Suppressor macrophage treated with lipopolysaccharide for 4 hours (primary cell): ENCODE measurements at places on chromosomes 3 and 15.

GRCh38 chr3:37074178-37074577, 80.9 kb downstream of the MLH1 start:
- DNase-seq = no peak

DNA sequence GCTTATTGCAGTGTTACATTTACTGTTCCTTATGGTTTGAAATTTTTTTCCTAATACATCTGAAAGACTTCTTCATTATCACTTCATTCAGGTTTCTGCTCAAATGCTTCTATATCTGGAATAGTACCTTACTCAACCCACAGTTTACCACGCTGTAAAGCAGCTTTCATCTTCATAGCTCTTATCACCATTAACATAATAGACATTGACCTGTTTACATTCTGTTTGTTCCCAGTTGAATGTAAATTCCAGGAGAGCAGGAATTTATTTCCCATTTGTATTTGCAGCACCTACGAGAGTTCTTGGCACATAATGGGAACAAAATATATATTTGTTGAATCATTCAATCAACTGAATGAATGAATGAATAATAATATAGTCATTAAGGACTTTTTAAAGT, 844.6 kb upstream of the ROBO1 start:
- DNase-seq = no peak

DNA sequence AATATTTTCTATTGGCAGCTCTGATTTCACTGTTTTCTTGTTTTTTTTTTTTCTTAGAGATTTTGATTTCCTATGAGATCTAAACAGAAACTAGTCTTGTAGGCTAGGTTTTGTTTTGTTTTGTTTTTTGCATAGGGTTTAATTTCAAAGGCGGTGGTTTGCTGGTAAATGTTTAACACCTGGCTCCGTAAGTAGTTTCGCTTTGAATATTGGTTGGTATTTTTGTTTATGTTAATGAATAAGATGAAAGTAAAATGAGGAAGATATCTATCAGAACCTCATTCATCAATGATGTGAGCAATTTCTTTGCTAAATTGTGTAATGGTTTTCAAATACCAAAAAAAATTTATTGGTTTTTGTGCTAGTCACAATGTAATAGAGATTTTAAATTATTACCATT, 39.7 kb upstream of the TM4SF1 start:
- DNase-seq = no peak

DNA sequence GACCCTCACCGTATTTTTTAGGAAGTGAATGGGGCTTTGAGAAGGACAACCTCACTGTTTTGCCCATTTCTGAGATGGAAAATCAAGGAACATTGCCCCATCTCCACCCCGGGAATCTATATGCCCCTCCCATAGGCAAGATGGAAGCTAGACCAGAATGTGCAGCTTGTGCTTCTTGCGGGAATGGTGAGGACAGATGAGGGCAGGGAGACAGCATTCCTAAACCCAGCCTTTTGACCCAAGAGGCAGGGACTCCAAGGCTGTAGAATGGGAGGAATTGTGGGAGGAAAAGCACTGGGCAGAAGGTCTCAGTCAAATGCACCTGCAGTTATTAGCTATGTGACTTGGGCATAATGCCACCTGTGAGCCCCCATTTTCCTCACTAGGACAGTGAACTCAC, 66.9 kb downstream of the SMAD3 start:
- DNase-seq = no peak

- DNase-seq = no peak
Measured at GRCh38 chr3:143132246-143132980, 12.8 kb downstream of the CHST2 start.

- DNase-seq = peak; percentile 49
Measured at GRCh38 chr3:100073714-100074307, 40.5 kb downstream of the FILIP1L start.

- peak; percentile 38 for DNase-seq
Measured at GRCh38 chr15:26891448-26892181, 24.8 kb downstream of the GABRA5 start.

DNA sequence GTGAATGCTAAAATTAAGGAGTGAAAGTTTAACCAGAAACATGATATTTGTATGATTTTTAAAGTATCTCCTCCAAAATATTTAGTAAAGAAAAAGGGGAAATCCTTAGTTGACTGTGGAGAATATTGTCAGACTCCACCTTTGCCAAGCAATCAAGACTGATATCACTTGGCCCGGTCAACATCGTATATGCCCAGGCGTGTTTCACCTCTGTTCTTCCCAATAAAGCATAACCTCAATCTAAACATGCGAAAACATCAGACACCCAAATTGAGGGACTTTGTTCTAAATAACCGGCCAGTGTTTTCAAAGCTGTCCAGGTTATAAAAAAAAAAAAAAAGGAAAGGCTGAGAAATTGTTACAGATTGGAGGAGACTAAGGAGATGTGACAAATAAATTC, 54.2 kb upstream of the PPP4R2 start:
- no peak for DNase-seq

DNA sequence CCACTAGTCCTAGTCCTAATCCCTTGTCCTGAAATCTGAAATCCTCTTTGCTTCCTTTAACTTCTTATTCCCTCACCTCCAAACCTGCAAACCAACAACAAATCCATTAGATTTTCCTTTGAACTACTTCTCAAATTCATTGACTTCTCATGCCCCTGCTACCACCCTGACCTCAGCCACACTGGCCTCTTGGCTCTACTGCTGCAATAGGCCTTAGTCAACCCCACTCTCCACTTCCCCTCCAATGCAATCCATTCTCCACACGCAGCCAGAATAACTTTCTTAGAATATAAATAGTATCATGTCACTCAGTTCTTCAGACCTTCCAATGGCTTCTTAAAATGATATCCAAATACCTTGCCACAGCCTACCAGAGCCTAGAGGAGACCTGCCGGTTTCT, 131.1 kb upstream of the GADL1 start:
- DNase-seq = peak; percentile 10

- no peak for DNase-seq
Measured at GRCh38 chr3:94525043-94525442, 462.2 kb downstream of the NSUN3 start.

- DNase-seq = peak; percentile 56
Measured at GRCh38 chr3:18301781-18302180, 123.4 kb downstream of the SATB1 start.

GRCh38 chr3:188680189-188680588, 491.6 kb upstream of the TPRG1 start:
- DNase-seq = no peak

DNA sequence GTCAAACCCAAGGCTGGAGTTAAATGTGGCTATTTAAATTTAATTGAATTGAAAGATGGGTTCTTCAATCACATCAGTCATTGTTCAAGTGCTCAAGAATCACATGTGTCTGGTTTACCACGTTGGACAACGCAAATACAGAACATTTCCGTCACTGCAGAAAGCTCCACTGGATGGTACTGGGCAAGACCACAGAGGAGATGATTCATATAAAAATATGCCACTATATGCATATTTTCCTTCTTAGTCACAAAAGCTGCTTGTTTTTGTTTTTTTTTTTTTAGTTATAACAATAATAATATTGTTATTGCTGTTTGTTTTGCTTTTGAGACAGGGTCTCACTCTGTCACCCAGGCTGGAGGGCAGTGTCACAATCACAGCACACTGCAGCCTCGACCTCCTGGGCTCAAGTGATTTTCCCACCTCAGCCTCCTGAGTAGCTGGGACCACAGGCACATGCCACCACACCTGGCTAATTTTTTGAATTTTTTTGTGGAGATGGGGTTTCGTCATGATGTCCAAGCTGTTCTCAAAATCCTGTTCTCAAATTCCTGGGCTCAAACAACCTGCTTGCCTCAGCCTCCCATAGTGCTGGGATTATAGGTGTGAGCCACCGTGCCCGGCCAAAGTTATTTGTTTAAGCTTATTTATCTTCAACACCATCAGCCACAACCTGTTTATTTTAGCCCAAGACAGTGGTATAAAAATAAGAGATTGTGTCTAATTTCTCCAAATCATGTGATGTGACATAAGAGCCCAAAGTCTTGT, 19.4 kb downstream of the RTP3 start:
- DNase-seq = peak; percentile 33

GRCh38 chr15:57158997-57159668, 217.2 kb upstream of the CGNL1 start:
- DNase-seq = no peak

DNA sequence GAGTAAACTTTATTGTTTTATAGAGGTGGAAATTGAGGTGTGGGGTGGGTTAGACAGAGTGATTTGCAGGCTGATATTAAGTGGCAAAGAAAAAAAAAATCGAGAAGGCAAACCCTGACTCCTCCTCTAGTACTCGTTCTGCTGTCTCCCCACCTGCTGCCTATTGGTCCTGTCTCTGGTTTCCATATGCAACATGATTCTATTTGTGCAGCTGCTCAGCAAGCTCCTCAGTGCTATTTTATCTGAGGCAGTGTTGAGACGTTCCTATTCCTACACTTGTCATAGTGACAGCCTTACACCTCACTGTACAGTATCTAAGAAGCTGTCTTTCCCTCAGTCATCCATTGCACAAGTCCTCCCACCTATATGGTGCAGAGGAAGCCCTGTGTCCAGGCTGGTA, 45.1 kb downstream of the RSL24D1 start:
- DNase-seq = no peak

DNA sequence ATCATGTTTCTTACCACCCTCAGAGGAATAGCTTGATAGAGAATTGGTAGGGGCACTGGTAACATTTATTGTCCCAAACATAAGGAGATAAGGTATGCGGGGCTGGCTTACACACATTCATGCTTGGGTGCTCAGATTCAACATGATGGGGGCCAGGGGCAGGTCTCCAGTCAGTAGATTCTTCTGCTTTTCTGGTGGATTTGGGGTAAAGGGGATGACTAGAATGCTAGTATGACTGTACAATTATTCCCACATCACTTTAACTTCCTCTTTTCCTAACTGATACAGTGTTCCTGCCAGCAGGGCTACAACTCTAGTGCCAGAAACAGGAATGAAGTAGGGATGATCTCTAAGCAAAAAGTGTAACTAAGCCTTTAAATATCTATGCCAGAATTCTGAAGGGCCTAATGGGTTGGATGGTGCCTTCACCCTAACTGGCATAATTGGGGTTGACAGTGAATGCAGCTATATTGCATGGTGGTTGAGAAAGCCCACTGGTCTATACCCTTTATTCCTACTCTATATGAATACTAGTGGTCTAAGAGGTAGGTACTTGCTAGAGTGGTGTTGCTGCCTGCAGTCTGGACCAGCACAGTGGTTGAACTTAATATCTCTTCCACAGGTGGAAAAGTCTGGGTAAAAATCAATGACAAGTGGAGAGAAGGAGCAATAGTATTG, 117.4 kb downstream of the IL12A start:
- peak; percentile 75 for DNase-seq

GRCh38 chr3:105139881-105140560, 226.7 kb upstream of the ALCAM start:
- DNase-seq = peak; percentile 22

DNA sequence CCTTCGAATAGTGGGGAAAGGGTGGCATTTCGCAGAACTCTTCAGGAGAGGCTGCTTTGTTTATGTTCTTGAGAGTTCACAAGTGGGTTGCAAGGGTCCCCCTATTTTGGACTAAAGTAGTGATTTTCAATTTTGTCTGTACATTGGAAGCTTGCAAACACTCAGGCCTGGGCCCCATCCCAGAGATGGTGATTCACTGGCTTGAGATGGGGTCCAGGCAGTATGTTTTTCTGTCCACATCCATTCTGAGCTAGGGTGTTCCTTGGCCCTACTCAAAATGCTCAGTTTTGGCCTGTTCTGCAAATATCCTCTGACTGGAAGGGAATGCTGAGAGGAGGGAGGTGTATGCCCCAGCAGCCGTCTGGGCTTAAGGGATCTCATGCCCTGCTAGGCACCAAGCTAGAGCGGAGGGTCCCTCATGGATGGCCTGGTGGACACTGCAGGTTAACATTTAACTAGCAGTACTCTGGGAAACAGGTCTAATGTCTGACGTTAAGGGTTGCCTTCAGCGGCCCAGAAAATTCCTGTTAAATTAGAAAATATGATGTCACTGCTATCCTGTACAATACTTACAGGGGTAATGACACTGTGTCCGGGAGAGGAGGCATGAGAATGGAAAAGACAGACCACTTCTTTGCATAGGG, 181.4 kb downstream of the OPA1 start:
- DNase-seq = no peak

- DNase-seq = no peak
Measured at GRCh38 chr3:49025793-49026520, 3.2 kb downstream of the IMPDH2 start.

GRCh38 chr15:36208868-36209582, 370.4 kb upstream of the CDIN1 start:
- no peak for DNase-seq

DNA sequence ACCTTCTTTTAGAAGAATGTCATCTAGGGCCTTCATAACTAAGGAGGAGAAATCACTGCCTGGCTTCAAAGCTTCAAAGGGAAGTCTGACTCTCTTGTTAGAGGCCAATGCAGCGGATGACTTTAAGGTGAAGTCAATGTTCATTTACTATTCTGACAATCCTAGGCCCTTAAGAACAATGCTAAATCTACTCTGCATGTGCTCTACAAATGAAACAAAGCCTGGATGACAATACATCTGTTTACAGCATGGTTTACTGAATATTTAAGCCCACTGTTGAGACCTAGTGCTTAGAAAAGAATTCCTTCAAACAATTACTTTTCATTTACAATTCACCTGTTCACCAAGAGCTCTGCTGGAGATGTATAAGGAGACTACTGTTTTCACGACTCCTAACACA, 160.4 kb upstream of the EPHA3 start:
- no peak for DNase-seq

DNA sequence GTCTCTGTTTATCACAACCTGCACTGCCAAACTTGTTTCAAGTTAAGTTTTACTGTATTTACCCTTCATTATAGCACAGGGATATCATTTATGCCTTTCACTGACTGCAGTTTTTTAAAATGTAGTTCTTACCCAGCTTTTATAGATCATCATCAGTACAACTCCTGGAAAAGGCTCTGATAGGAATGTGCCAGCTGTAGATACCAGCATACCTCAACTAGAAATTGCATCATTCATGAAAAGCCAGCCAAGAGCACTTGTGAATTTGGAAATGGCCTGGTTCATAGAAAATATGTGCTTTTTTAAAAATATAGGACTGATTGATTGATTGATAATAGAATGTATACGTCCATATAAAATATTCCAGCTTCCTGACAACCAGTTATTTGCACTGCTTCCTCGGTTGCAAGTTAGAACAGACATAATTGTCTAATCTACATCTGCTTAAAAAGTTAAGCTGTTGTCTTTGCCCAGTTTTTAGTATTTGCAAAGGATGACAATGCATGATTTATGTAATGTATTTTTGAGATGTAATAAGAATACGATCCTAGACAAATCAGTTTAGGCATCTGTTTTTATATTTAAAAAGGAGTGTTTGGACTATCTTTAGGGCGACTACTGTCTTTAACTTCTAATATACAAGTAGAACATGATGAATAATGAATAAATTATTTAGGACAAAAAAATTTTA, 58.5 kb downstream of the DCUN1D1 start:
- no peak for DNase-seq

- no peak for DNase-seq
Measured at GRCh38 chr15:70558406-70559264, 204.7 kb downstream of the UACA start.
